ENCODE measurements at places on chromosomes 16 and 17.

DNA sequence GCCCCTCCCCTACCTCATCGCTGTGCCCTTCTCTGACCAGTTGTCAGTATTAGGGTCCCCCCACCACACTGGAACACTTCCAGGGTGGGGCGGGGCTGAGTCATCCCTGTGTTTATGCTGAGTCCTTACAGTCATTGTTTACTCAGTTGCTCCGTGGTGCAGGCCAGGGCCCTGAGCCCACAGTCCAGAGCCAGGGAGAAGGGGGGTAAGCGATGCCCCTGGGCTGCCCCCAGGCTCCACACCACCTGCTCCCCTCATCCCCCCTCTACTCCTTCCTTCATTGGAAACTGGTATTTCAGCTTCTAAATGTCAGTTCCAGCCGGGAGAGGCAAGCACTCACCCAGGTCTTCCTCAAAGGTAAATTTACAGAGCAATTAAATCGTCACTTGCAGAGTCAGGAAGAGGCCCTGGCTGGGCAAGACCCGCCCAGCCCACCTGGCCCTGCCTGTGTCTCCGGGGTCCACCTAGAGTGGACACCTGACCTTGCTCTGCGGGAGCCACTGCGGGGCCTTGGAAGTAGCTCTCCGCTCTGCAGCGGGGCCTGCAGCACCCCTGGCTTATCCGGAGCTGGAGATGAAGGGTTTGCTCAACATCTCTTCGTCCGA, 4.8 kb downstream of the ATP2A3 start:
- no peak for DNase-seq

DNA sequence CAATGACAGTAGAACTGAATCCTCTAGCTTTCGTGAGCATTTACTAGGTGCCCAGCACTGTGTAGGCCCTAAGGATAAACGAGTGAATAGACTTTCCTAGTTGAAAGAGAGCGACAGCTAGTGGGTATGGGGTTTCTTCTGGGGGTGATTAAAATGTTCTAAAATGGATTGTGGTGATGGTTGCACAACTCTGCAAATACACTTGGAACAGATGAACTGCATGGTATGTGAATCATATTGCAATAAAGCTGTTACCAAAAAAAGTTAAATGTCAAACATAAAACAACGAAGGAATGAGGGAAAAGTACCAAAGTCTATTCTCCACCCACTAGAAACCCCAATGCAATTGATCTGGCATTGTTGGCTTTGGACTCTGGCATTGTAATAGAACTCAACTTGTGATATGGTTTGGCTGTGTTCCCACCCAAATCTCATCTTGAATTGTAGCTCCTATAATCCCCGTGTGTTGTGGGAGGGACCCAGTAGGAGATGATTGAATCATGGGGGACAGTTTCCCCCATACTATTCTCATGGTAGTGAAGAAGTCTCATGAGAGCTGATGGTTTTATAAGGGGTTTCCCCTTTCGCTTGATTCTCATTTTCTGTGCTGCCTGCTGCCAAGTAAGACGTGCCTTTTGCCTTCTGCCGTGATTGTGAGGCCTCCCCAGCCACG, 70.5 kb downstream of the MARF1 start:
- no peak for DNase-seq

GRCh38 chr17:19676896-19677295, 28.3 kb downstream of the ALDH3A2 start:
- DNase-seq, result no peak

GRCh38 chr16:56424791-56425438, 430 bp downstream of the AMFR start:
- peak; percentile 23 for DNase-seq

GRCh38 chr17:66115246-66115645, 76.7 kb downstream of the CEP112 start:
- no peak for DNase-seq

Data from activated T-helper 1 cell treated with anti-CD3 and anti-CD28 coated beads, Interleukin-2, amount 50 U/mL, for 16 hours (primary cell).